Caco-2 (cell line): ENCODE measurements at places on chromosomes 5 and 9. TPM values are rescaled to one million over a fixed set of nuclear protein-coding genes. Genes with fewer than 3 reads are reported as not detected.

Gene ZNF367
- 9.3 and 10.0 TPM in 2 replicates for total RNA-seq

- peak; percentile 90 for DNase-seq
Observed at GRCh38 chr5:117454716-117455212, 880.1 kb upstream of the SEMA6A start.

Gene SAXO1
- total RNA-seq, result 0.20 TPM in 1 of 2 replicates, not detected in the other

DNA sequence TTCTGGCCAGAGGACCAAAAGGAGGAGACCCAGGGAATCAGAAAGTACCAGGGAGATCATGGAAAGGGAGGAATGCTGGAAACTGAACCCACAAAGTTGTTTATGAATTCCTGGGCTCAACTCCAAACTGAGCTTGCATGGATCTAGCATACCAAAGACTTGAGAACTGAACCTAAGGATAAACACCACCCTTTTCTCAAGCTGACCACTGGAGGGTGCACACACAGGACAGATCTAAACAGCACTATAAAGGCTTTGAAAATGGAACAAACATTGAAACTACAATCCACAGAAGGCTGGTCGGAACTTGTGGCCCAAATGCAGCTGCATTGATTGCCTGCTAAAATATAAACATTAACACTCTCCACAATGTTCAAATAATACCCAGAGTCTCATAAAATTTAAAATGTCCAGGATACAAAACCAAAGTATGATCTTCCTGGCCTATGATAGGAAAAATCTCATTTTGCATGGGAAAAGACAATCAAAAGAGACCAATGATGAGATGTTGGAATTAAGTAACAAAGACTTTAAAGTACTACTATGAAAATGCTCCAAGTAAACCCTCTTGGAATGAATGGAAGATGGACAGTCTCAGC lies 15.6 kb upstream of the IRF1 start:
- DNase-seq, result no peak

GRCh38 chr5:3796736-3797135 lies 201.1 kb downstream of the IRX1 start:
- no peak for DNase-seq
